Activated T-helper 1 cell treated with anti-CD3 and anti-CD28 coated beads, Interleukin-2, amount 50 U/mL, for 16 hours (primary cell): ENCODE measurements at places on chromosomes 6 and 20.

DNA sequence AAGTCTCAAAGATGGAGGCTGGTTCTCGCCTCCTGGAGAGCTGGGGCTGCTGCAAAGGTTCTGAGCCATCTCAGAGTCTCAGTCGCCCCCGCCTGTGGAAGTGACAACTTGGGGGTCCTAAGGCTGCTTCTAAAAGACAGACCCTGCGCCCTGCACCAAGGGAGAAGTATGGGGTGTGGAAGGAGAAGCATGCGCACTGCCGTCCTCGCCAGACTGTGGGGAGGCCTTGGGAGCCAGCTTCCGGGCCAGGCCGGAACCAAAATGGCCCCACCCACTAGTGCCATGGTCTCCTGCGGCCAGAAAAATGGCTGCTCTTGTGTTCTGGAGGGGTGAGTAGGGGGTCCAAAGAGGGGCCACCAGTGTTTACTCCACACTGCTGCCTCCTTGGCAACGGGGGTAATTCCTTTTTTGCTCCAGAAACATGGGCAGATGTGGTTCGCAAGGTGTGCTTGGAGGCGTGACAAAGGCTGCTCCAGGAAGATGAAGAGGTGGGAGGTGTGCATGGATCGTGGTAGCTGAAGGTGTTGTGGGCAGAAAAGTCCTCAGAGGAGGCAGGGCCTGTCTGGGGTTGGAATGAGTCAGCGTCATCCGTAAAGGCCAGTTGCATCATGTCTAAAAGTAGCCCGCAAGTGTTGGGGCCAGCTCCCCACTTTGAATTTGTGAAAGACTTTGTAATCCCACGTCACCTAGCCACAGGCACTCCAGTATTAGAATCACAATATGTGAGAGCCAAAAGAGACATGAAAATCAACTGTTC lies 329.8 kb upstream of the SOX4 start:
- DNase-seq, result no peak

DNA sequence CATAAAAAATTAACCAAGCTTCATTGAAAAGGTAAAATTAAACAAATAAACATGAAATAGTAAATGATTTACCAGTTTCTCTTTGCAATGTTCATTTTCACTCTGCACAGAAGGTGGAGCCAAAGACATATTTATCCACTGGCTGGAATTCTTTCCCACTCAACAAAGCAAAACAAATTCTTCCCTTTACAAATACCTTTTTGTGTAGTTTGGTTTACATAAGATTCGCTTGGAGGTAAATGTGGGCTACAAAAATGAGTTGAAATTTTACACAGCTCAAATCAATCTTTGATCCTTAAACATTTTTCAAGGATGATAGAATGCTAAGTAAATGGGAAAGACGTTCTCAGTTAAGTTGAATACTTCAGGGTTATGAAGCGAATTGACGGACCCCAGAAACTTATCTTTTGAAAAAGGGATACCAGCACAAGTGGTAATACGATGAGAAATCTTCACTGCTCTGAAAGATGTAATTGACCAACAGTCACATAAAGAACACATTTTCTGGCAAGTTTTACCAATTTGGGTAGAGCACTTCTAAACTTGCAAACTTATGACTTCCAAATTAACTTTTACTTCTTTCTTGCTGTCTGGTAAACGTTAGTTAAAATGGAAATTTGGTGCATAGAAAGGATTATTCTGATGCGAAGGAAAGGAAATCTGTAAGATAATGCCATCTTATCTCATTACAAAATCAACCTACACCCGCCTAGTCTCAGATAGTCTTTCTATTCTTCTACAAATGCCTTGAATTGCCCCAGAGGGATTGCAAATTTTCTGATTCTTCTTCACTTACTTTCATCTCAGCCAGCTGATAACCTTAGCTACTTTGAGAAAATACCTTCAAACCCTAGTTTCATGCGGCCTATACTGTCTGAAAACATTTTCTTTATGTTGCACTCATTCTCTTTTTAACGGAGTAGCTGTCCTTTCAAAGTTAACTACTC lies 4.7 kb upstream of the GJA1 start:
- no peak for DNase-seq

- DNase-seq, result no peak
These were observed 129.7 kb downstream of the FIG4 start for GRCh38 chr6:109820706-109821350.

- DNase-seq, result no peak
These were observed 188.9 kb downstream of the ATXN1 start for GRCh38 chr6:16572317-16572716.

- no peak for DNase-seq
These were observed 119.4 kb downstream of the AIG1 start for GRCh38 chr6:143179901-143180612.

DNA sequence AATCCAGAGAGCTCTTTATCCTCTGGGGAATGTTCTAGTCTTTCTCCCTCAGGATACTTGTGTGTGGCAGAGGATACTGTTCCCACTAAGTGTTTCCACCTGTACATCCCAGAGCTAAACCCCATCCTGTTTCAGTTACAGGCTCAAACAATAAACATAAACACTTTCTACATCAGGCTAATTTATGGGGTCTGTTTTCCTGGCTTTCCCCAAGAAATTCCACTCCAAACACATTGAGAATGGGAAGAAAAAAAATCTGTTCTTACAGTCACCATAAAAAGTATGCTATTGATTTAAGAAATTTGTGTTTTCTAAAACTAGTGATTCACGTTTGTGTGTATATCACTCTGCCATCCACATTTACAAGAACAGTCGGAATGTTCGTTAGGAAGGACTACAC lies 293.9 kb upstream of the FOXQ1 start:
- no peak for DNase-seq

DNA sequence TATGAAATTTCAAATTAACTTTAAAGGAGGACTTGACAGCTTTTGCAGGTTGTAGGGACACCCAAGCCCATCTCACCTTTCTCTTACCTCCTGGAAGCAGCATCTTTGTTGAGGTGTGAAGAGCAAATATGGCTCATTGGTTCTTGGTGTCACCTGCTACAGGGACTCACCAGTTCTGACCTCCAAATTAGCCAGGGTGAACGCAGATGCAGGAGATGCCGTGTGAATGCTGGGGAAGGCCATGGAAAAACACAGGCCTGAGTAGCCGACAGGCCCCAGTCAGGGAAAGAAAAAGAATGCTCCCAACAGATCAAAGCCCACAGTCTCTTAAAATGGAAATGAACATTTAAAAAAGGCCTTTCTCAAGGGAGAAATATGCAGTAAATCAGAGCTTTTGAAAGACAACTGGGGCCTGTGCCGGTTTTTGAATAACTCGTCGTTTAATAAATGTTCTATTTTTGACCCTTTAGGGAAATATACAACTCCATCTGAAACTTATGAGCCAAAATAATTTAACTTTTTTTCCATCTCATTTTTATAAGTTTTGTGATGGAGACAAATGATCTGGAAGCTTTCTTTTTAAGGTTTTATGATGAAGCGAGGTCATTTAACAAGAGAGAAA lies 167.5 kb downstream of the CD83 start:
- DNase-seq, result no peak

DNA sequence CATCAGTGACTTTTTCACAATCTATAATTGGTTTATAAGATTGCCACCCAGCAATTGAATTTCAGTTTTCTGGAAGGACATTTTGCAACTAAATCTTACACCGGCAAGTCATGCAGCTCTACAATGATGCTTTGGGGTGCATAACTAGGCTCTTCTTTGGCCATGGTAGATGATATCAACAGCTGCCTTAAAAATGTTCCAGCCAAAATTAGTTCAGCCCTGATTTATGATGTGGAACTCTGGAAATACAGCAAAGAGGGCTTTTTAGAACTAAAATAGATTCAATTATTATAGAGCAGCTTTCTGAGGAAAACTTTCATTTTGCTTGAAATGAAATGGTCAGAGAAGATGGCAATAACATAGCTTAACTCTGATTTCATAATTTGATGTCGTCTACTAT lies 18.4 kb upstream of the MCM9 start:
- no peak for DNase-seq

GRCh38 chr6:169121013-169121412 lies 132.6 kb downstream of the THBS2 start:
- no peak for DNase-seq

GRCh38 chr20:49602345-49603208 lies 34.6 kb upstream of the PTGIS start:
- no peak for DNase-seq
